ENCODE measurements at places on chromosomes 2 and 18.

- DNase-seq: no peak
These were observed 212.3 kb downstream of the HDAC4 start for GRCh38 chr2:239188536-239188935.

- no peak for DNase-seq
These were observed 14.1 kb downstream of the MFSD2B start for GRCh38 chr2:24024018-24024417.

GRCh38 chr2:171540437-171540836, 18.2 kb downstream of the CYBRD1 start:
- no peak for DNase-seq

GRCh38 chr18:60277855-60278480, 94.6 kb downstream of the MC4R start:
- DNase-seq: no peak

- DNase-seq: no peak
These were observed 6.9 kb upstream of the DPYSL5 start for GRCh38 chr2:26840937-26841610.

GRCh38 chr2:156427074-156427473, 9.1 kb upstream of the GPD2 start:
- no peak for DNase-seq

DNA sequence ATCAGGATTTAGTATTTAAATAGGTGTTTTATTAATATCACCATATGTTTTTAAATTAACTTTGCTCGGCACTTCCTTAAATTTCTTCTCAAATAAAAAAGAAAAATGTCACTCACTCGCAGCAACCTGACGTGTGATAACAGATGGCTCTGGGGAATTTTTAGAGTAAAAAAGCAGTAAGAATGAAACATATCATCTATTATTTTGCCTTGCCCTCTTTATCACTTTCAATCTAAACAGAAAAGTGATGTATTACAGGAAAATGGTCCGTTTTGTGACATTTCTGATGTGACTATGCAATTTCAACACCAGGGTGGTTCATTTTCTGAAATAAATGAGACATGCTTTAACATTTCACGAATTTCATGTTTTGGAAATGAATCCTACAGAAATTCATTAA, 1368.0 kb upstream of the LRRTM1 start:
- DNase-seq: no peak

- DNase-seq: no peak
These were observed 18.0 kb upstream of the CIDEA start for GRCh38 chr18:12236141-12236540.

DNA sequence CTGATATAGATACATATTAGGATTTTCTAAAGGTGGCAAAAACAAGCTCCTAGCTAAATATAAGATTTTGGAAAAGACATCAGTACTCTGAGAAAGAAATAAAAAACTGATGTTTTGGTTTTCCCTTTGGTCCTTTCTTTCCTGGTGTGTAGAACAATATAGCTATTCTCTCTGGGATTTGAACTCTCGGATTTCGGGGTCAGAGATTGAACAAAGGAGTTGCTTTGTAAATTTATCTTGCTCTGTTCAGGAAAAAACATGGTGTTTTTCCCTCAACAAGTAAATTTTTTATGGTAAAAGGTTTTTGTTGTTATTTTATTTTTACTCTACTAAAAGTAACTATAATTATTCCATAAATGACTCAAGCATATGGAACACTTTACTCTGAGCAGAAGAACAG, 889.3 kb downstream of the ERBB4 start:
- no peak for DNase-seq

- DNase-seq: no peak
These were observed 239.5 kb downstream of the CNTNAP5 start for GRCh38 chr2:124264551-124265091.

DNA sequence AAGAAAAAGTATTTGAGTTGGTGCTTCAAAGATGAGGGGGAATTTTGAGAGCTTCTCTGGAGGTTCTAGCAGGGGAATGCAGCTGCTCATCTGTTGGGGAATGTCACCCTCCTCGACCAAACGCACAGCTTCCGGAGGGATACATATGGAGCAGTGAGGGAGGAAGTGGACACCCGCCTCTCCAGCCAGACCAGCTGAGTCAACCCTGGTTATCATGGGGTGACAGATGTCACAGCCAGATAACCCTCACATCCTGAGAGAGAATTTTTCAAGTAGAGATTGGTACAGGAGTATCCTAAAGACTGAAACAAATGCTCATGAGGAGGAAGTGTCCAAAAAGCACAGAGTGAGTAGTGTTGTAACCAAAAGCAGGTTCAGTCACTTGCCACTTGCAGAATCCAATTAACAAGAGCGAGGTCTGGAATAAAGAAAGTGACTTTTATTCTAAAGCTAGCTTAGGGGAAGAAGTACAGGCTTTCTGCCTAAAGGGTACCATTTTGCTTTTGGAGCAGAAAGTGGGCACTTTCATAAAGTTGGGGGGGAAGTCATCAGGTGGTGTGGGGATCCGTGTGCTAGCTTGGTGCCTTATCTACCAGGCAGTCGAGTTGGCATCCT, 395.2 kb downstream of the RAD51AP2 start:
- DNase-seq: no peak

DNA sequence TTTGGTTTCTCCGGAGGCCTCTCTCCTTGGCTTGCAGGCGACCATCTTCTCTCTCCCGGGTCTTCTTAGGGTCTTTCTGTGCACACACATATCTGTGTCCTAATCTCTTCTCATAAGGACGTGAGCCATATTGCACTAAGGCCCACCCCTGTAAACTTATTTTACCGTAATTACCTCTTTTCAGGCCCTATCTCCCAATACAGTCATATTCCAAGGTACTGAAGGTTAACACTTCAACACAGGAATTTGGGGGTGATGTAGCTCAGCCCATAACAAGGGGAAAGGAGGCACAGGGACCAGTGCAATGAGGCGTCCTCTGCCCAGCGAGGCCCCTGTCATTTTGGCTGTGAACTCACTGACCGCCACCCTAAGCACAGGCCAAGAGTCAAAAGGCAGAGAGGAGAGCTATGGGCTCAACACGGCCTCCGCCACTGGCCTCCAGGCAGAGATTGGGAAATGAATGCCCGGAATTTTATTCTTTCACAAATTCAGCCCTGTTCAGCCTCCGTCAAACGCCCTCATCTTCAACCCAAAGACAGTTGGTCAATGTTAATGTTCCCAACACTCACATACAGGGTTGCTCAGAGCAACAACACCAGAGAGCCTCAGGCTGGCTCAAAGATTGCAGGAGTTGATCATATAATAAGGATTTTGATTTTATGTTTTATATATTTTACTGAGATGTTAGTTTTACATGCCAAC, 15.9 kb upstream of the NMUR1 start:
- no peak for DNase-seq

DNA sequence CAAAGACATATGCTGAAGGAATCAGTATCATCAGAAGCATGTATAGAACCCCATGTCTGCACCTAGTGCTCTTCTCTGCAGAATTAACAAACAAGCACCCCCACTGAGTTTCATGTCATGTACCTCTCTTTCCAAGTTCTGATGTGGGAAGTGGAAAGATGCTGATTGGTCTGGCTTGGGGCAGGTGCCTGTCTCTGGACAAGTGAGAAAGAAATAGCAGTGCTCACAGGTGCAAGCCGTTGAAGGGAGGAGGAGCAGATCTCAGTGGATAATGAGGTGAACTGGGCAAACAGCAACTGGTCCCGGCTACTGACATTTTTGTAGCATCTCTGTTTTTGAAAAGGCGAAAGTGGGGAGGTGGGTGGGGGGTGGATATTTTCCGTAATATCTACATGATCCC, 17.5 kb upstream of the ACVR1 start:
- no peak for DNase-seq

- no peak for DNase-seq
These were observed 21.8 kb upstream of the NT5C1B start for GRCh38 chr2:18611184-18611583.

- no peak for DNase-seq
These were observed 131.4 kb upstream of the HAAO start for GRCh38 chr2:42923580-42924417.

DNA sequence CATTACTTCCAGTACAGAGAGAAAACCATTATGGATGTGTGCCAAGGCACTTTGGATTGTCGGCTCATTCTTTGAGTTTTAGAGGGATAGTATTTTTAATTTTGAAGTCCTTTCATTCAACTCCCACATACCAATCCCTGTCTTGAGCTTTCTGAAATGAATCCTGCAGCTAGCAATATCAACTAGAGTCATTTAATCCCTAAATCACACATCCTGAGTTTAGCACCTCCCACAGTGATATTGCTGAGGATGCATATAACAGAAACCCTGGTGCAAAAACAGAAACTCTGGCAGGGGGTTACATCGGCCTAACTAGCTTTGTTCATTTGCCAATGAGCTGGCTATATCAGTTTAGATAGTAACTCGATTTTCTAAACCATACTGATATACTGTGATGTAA, 427.3 kb downstream of the LRP1B start:
- DNase-seq: no peak

- DNase-seq: no peak
These were observed 4.0 kb upstream of the BCL11A start for GRCh38 chr2:60557486-60557864.

- DNase-seq: no peak
These were observed 123.3 kb downstream of the NCK2 start for GRCh38 chr2:105868060-105868459.

DNA sequence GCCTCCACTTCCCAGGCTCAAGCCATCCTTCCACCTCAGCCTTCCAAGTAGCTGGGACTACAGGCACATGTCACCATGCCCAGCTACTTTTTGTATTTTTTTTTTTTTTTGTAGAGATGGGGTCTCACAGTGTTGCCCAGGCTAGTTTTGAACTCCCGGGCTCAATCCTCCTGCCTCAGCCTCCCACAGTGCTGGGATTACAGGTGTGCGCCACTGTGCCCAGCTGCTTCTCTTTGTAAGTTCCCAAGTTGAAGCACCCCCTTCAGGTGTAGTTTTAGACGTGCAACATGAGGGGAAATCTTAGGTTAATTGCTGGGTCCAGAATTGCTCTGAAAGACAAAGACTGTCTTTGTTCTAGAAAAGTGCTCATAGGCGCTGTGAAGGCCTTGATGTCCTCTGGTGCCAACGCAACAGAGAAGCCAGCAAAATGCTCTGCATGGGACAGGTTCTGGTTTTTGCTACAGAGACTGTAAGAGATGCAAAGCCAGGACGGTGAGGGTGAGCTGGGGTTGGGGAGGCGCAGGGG, 46.6 kb downstream of the RRM2 start:
- DNase-seq: no peak

- no peak for DNase-seq
These were observed 972 bp upstream of the MPP4 start for GRCh38 chr2:201699416-201699815.

DNA sequence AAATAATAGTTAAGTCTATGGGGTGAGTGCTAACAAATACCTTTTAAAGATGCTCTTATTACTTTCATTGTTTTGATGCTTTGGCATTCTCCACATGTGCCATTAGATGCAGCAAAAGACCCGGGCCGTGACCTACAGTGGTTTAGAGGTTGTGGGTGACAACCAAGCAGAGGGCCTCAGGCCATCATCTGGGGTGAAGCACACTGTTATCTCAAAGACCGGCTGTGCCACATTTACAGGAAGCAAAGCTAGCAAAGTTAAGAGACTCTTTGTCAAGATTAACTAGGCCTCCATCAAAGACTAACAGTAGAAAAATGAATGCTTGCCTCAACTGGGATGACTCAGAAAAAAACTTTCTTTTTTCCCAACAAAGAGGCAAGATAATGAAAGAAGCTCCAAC, 695.3 kb downstream of the SATB2 start:
- no peak for DNase-seq

- DNase-seq: no peak
These were observed 77.0 kb downstream of the PDCL3 start for GRCh38 chr2:100639588-100640390.

DNA sequence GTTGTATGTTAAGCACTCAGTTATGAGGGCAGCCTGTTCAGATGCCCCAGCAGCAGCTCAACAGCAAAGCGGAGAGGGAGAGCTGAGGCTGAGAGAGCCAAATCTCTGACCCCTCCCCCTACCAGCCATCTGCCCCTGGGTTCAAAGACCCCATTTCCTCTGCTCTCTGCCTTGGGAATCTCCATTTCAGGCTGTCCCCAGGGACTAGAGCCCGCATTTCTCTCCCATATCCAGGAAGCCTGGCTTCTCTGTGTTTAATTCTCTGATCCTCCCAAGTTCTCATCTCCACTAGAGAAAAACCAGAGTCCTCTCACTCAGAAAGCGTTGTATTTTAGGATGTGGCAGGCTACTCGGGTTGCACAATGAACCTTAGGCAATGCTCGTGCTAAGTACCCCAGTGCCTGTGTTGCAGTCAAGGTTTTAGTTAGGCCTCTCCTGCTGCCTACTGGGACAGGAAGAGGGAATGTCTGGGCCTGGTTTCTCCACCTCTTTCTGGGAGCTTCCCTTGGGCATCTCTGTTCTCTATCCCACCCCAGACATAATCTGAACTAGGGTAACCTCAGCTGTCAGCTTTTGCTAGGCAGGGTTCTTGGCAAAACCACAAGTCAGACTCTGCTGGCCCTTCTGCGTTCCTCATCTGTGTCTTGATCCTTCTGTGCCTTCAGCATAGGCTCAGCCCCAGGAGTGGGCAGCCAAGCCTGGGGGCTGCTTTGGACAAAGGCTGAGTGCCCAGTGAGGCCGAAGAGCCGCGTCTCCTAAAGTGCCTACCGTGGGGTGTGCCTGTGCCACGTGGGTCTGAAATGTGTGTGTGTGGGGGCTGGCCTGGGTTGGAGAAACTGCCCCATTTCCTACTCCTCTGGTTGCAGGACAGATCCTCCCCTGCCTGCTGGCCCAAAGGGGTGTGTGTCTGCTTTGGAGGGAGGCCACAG, 96.8 kb downstream of the STPG4 start:
- no peak for DNase-seq

Data from anterior cingulate cortex (tissue), 58 donors.